ENCODE measurements at places on chromosomes 5 and 9.

GRCh38 chr5:140630292-140631035 is 2.5 kb downstream of the CD14 start:
- DNase-seq, result no peak

DNA sequence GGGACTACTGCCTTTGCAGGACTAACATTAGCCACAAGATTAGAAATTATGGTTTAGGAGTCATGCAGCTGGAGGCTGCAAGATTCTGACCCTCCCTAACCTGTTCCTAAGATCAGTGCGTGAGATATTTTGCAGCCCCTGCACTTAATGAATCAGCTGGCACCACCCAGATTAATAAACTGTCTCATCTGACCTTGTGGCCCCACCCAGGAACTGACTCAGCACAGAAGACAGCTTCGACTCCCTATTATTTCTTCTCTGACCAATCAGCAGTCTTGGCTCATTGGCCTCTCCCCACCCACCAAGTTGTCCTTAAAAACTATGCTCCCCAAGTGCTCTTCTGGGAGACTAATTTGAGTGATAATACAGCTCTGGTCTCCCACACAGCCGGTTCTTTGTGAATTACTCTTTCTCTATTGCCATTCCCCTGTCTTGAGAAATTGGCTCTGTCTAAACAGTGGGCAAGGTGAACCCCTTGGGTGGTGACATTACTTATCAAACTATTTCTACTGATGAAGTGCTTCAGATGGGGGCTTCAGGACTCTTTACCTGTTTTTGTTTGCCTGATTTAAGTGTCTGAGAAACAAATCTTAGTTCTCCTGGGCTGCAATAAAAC is 17.0 kb downstream of the CTSL start:
- DNase-seq, result no peak

GRCh38 chr9:109039539-109039938 is 26.2 kb upstream of the CTNNAL1 start:
- no peak for DNase-seq

GRCh38 chr5:97231025-97231636 is 48.1 kb upstream of the RIOK2 start:
- peak; percentile 85 for DNase-seq

DNA sequence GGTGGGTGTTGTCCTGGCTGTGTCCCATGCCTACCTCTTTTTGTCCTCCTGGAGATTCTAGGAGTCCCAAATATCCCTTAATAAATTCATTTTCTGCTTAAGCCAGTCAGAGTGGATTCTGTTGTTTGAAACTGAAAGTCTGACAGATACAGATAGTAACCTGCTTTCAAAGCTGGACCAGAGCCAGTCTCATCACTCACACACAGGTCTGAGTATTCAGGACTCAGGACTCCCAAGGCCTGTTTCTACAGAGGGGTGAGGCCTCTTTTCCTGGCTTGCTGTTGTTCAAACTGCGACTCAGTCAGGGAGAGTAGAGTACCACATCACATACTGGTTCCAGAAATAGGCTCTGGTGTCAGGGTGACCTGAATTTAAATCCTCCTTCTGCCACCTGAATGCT is 190.1 kb downstream of the PAX5 start:
- no peak for DNase-seq

DNA sequence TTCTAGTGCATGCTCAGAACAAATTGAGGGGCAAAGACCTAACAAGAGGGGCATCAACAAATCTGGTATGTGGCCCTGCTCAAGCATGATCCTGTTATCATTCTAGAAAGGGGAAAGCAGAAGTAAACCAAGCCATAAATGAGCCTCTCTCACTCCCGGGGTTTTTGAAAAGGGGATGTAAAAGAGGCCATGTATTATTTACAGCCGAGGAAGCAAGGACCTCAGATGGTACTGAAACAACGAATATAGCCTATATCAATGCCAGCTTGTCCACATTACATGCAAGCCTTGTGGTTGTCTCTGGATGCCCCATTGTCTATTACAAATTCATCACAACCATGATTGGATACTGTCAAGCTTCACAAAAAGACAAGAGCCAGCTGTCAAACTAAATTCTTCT is 211.3 kb downstream of the DCP2 start:
- DNase-seq, result no peak

DNA sequence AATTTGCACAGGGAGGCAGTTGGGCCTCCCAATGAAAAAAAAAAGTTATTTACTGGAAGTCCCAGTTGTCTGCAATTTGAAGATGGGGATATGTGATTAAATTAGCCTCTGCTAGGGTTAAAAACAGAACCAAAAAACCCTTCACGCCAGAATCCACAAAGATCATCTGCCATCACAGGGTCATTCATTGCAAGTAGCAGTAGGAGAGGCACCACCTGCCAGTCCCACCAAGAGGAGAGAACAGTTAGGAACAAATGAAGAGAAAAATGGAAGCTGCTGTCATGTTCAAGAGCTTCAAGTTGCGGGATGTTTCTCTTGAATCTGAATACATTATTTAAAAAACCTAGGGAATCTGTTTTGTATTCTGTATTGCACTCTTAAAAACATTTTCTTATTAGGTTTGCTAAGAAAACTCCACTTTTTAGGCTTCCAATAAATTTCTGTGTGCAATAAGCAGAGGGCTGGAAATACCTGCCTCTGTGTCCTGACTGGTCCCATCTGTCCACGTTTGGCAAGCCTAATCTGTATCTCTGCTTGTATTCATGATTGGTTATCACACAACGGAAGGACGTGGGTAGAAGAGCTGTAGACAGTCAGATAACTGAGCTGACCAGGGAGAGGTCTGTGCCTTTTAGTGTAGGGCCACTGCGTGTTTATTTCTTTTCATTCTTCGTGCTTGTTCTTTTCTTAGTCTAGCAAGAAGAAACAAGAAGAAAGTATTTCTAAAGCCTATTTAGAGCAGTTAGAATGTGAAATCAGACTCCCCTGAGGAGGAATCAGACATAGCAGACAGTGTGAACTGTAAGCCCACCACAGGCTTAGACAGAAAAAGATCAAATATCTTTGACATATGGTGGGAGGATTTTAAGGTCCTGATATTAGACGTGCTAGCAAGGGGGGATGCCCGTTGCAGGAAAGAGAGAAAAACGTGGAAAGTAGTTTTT is 630.6 kb upstream of the SEMA6A start:
- no peak for DNase-seq

GRCh38 chr9:93900971-93901861 is 53.9 kb downstream of the BARX1 start:
- no peak for DNase-seq

DNA sequence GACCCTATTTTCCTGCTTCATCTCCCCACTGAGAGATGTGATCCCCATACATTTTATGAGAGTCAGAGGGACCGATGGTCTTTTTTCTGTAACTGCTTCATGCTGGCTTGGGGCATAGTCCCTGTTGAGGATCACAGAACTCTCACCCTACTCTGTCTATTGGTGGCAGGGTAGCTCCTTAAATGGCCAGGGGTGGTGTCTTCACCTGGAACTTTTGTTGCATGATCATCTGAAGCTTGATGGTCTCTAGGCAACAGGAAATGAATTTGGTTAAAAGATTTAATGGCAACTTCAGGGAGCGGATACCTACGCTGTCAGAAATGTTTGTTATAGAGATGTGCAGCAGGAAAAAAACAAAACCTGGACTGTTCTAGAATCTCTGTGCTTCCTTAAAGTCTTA is 87.0 kb upstream of the GLIS3 start:
- DNase-seq, result peak; percentile 3

GRCh38 chr9:76378367-76379073 is 15.7 kb downstream of the RFK start:
- DNase-seq, result no peak

DNA sequence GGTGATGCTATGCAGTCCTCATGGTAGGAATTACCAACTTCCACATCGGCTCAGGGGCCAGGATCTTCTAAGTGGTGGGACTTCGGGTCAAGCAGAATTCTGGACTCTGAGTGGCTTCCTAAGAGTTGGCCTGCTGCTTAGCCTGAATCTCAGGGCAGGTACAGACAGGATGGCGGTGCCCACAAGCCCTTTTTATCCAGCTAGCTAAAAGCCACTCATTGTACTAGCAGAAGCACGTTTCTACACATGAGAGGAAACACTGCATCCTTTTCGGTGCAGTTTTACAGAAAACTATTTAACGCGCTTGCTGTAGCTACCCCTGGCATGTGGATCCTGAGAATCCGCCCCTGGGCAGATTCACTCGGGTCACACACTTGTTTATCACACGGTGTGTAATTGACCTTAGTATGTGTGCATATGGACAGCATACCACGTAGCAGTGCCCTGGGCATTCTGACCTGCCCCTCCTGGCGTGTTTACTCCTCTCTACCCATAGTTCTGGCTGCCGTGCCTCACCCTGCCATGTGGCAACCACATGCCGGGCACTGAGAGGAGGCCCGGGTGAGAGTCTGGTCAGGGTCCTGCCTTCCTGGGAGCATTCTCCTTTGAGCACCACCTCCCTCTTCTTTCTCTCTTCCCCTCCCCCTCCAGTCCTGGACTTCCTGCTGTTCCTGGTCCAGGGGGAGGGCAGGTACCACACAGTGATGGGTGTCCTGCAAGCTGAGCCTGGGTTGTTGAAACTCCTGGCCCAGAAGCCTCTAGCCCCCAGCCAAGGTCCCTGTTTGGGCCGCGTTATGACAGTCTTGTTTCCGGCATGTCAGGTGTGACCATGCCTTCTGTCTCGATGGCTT is 65.9 kb downstream of the DAB2IP start:
- no peak for DNase-seq

GRCh38 chr9:37801959-37802711 is 1.5 kb downstream of the DCAF10 start:
- no peak for DNase-seq

DNA sequence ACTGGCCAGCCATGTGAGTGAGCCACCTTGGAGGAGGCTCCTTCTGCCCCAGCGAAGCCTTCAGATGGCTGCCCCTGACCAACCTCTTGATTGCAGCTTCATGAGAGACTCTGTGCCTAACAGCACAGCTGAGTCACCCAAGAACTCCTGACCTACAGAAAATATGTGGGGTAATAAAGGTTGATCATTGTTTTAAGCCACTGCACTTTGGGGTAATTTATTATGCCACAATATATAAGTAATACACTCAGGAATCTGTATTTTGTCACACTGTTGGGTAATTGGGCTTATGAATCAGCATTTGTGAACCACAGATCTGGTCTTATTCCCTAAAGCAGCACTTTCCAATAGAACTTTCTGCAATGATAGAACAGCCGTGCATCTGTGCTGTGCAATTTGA is 24.4 kb upstream of the VDAC1 start:
- no peak for DNase-seq

DNA sequence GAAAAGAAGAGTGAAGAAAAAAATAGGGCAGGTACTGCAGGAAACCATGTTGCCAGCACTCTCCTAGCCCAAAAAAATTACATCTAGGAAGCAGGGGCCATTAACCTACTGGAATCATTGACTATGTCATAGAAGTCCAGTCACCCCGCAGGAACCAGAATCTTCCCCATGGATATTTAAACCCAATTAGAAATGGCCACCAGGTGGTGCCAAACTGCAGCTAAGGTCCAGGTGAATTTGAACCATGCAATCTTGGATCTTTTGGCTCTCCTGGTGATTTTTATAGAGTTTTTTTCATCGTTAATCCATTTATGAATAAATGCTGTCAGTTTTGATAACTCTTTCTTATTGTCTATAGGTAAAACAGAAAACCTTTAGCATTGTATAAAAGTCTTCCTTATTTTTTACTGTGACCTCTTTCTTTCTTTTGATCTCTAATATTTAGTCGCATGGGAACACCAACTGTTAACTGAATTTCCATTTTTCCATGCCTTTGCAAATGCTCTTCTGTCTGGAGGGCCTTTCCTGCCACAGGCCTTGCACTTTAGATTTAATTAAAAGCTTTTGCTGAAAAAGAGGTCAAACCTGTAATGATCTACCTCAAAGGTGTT is 147.5 kb upstream of the FGF10 start:
- DNase-seq, result peak; percentile 65

DNA sequence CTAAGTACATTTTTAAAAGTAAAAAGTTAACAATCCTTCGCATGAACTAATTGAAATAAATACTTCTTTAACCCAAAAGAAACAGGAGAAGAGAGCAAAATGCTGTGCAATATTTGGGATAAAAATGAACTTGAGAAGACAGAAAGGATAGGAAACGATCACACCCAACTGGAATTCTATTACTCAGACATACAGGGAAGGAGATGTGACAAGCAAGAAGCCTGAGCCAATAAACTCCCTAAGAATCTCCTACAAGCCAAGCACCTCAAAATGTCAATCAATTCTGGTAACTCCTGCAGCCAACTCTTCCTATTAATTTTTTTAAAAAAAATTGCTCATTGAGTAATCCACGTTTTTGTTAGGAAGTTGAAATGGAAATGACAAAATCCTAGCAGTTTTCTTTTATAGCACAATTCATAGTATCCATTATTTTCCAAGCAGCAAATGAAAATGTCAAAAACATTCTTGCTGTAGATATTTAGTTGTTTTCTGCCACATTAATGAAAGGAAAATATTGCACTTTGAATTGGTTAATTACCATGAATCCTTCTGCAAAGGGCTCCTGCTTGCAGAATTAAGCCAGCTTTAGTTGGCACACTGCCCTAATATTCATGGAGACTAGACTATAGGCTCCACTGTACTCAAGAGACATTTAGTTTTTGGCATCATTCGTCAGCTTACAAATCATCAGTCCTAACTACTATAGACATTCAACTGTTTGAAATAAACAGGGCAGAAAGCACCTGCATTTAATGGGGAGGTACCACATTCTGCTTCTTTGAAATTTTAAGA is 89.0 kb downstream of the RFX3 start:
- DNase-seq, result no peak

GRCh38 chr9:110135846-110136245 is 72.1 kb downstream of the C9orf152 start:
- DNase-seq, result no peak

GRCh38 chr9:4223312-4223833 is 76.5 kb downstream of the GLIS3 start:
- no peak for DNase-seq

- DNase-seq, result no peak
These were observed 9.4 kb upstream of the CD72 start for GRCh38 chr9:35627575-35627974.

DNA sequence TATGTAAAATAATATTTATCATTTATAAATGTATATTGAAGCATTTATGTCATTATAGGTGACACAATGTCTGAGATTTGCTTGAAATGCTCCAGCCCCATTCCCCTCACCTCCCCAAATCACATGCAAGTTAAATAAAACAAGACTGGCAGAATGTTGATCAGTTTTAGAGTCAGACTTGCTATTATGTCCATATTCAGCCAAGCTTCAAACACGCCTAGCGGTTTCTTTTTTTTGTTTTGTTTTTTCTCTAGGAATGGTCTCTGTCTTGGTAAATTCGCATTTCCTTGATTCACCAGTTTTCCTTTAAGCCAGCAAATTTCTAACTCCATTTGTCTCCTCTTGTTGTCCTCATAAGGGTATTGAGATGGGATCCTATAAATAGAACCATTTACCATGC is 153.0 kb upstream of the HMHB1 start:
- peak; percentile 33 for DNase-seq

- peak; percentile 42 for DNase-seq
These were observed 3.1 kb downstream of the QRFP start for GRCh38 chr9:130893341-130894101.

- DNase-seq, result no peak
These were observed 166.8 kb downstream of the CDH10 start for GRCh38 chr5:24477958-24478357.

Measured in DMS53 (cell line).